ENCODE measurements at places on chromosomes 6 and 20.

DNA sequence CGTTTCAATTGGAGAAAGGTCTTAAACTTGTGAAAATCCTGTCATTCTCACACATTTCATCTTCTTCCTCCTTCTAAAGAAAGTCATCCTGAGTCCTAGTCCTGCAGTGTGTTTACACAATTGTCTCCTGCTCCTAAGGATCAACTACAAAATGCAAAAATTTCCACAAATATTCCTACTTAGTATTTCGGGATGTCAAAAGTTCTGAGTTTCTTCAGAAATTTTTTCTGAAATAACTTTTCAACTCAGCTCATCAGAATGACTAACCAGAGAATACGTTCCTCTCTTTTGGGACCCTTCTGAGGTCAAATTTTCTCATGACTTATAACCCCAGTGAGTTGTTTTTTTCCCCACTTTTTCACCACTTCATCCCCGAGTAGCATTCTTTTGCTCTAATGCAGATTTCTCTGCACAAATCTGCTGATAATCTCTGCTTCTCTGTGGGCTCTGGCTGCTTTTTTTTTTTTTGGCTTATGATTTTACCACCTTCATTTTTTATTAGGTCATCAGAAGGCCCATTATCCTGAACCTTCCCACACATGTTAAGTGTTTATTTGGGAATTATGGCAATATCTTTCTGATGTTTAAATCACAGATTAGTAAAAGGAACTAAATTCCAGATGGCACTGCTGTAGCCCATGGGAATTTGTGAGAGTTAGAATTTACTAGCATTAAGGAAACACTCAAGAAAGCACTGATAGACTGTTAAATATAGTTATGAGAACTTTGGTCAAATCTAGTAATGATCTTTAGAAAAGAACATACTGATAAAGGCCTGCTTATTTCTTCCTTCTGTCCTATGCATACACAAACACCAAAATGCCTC, 41.4 kb downstream of the MAP3K5 start:
- DNase-seq, result no peak

DNA sequence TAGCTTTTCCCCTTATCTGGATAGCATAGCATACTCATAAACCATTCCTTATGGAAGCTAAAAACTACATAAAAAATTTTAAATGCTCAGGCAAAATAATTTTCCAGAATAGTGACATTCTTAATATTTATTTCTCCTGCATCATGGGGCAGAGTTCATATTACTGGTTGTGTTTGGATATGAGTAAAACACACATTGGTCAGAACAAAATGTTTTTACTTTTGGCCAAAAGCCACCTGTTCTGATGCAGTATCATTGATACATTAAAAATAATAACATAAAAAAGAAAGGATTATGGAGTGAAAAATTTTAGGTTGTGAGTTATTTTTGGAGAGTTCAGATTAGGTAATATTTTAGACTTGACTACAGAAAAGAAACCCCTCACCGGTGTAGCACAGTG, 33.6 kb downstream of the TRAM2 start:
- DNase-seq, result no peak

GRCh38 chr6:130947464-130947863, 115.6 kb downstream of the EPB41L2 start:
- no peak for DNase-seq

GRCh38 chr20:60268491-60268890, 310.3 kb downstream of the CDH26 start:
- DNase-seq, result no peak

DNA sequence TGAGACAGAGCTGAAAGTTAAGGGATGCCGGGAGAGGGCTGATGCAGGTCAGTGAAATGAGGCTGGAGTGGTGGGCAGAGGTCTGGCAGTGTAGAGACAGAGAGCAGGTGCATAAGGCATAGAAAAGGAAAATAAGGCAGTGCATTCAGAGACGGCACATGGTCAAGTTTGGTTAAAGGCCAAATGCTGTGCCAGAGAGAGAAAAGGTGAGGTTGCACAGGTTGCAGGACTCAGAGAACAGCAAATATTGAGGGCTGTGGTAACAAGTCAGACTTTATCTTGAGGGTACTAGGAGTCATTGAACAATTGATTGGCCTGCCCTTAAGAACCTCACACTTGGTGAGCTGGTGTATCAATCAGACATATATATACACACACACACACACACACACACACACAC, 102.9 kb upstream of the TSHZ2 start:
- no peak for DNase-seq

GRCh38 chr20:63441136-63442099, 31.0 kb downstream of the KCNQ2 start:
- DNase-seq, result no peak

GRCh38 chr6:35844290-35844689, 39.1 kb downstream of the LHFPL5 start:
- DNase-seq, result no peak

- no peak for DNase-seq
Measured at GRCh38 chr20:17023806-17024205, 203.0 kb upstream of the PCSK2 start.

- no peak for DNase-seq
Measured at GRCh38 chr6:75621846-75622245, 20.2 kb downstream of the SENP6 start.

DNA sequence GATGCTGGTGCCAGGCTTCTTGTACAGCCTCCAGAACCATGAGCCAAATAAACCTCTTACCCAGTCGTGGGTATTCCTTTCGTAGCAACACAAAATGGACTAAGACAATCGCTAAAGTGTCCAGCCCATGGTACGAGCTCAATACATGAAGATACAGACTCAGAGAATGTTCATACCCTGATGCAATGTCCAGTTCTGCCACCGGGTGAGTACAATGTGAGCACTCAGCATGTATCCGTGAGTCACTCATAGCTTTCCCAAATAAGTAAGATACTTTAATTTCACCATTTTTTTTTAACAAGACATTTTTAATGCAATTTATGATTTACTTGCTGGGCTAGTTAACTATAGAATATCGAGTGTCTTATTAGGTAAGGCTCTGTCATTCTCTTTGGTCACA, 26.7 kb upstream of the PDE10A start:
- no peak for DNase-seq

DNA sequence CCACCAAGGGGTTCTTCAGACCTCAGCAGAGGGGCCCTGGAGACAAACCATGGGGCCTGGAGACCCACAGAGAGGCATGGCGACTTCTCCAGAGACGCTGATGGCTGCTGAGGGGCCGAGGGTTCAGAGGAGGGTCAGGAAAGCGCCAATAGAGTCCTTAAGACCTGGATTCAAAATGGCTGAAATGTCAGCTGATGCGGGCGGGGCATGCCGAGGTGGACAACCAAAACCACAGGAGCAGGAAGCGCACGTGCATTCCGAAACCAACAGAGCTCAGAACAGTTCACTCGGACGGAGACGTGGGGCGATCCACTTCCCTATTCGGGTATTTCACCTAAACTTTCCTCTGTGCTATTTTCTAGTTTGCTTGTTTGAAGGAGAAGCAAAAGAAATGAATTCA, 99.9 kb upstream of the RIN2 start:
- no peak for DNase-seq

Measured in activated CD4-positive, alpha-beta T cell treated with anti-CD3 and anti-CD28 coated beads, Interleukin-2, amount 50 U/mL, for 16 hours (primary cell).